Activated T-cell treated with anti-CD3 and anti-CD28 coated beads, Interleukin-2, amount 50 U/mL, for 4 hours (primary cell): ENCODE measurements at places on chromosomes 12 and 14. TPM values are rescaled to one million over a fixed set of nuclear protein-coding genes. Genes with fewer than 3 reads are reported as not detected.

GRCh38 chr12:8544295-8544694 is 3.6 kb upstream of the CLEC4E start:
- DNase-seq, result peak; percentile 69

- peak; percentile 82 for DNase-seq
Measured at GRCh38 chr14:105086833-105087307, 21.6 kb upstream of the GPR132 start.

GRCh38 chr12:19431407-19432308 is 7.6 kb upstream of the AEBP2 start:
- no peak for DNase-seq

The AQP6 gene
- total RNA-seq, result not detected

The GALC gene
- 5.7 TPM for total RNA-seq

The C3AR1 gene
- total RNA-seq, result 0.63 TPM

The EEF1AKMT3 gene
- total RNA-seq, result 2.0 TPM

The FOXG1 gene
- not detected for total RNA-seq
